ENCODE measurements at places on chromosomes 5 and 9. TPM values are rescaled to one million over a fixed set of nuclear protein-coding genes. Genes with fewer than 3 reads are reported as not detected.

Gene KYAT1
- 15.9 TPM for total RNA-seq

Gene ORM2
- total RNA-seq: not detected

Gene PROP1
- total RNA-seq: not detected

Gene CCL21
- not detected for total RNA-seq

Gene NSD1
- 55.5 TPM for total RNA-seq
